NCI-H2081 (cell line): ENCODE measurements at places on chromosomes 1 and 21.

DNA sequence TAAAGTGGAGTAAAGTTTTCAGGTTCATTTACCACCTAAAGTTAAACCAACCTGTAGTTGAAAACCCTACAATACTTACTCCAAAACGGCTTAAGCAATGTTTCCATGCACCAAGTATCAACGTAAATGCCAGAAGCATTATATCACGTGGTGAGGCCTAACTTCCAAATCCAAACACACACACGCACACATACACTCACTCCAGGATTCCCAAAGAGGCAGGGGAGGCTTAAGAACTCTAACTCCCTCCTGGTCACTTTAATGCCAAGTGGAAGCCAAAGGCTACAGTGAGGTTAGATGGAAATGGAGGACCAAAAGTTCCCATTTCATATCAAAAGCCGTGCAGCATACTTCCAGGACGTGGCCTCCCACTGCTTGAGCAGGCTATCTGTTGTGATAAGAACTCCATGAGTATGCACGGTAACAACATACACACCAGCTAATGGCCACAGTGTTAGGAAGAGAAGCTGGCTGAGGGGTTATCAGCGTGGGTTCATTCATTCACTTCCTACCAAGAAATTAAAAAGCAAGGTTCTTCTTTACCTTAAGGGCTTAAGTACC lies 224.1 kb downstream of the SLC45A1 start:
- DNase-seq, result no peak

- DNase-seq, result no peak
Measured at GRCh38 chr1:186626356-186626932, 53.8 kb downstream of the PTGS2 start.

GRCh38 chr1:5992814-5993555 lies 760 bp upstream of the NPHP4 start:
- peak; percentile 20 for DNase-seq

- no peak for DNase-seq
Measured at GRCh38 chr1:9603766-9604753, 15.3 kb downstream of the TMEM201 start.

- no peak for DNase-seq
Measured at GRCh38 chr1:68173936-68174737, 58.2 kb downstream of the WLS start.

DNA sequence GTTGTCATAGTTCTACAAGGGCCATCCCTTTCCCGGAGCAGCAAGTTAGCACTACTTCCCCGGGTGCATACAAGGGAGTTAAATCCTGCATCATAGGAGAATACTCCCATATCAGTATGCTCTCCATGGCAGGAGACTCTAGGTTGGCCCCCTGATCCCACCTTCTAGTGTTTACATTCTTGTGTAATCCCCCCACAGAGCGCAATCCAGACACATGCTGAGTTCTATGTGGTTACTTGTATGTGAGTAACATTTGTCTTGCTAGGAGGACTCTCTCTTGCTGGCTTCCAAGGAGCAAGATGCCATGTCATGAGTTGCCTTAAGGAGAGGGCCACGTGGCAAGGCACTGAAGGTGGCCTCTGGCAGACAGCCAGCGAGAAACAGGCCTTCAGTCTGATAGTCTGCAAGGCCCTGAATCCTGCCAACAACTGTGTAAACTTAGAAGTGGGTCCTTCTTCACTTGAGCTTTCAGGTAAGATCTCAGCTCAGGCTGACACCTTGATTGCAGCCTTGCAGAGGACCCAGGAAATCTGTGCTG lies 155.3 kb downstream of the CDC7 start:
- no peak for DNase-seq

GRCh38 chr1:143717434-143717833 lies 254.4 kb downstream of the FAM72C start:
- DNase-seq, result no peak

DNA sequence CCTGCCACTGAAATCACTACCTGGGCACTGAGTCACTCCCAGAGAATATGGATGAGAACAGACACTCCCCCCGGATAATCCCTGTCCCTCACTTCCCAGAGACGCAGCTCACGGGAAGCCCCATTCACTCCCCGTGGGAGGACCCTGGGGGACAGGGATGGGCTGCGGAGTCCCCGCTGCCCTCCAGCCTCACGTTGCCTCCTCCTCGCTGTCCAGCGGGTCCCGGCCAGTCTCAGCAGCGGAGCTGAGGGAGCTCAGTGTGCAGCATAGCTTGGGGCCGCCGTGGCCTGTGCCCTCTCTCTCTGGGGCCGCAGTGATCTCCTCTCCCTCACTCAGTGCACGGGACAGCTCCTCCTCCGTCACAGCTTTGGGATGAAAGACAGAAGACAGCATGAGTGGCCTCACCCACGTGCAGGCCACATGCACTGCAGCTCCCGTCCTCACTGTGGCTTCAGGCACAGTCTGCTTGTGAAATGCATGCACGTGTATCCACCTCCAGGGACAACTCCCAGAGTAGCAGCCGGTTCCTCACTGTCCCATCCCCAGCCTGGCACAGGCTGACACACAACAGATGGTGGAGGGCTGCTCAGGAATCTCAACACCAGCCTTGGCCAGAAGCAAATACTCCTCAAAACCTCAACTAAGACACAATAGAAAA lies 7.4 kb downstream of the CFAP410 start:
- no peak for DNase-seq

GRCh38 chr1:73998348-73998959 lies 199.5 kb downstream of the LRRIQ3 start:
- peak; percentile 45 for DNase-seq

DNA sequence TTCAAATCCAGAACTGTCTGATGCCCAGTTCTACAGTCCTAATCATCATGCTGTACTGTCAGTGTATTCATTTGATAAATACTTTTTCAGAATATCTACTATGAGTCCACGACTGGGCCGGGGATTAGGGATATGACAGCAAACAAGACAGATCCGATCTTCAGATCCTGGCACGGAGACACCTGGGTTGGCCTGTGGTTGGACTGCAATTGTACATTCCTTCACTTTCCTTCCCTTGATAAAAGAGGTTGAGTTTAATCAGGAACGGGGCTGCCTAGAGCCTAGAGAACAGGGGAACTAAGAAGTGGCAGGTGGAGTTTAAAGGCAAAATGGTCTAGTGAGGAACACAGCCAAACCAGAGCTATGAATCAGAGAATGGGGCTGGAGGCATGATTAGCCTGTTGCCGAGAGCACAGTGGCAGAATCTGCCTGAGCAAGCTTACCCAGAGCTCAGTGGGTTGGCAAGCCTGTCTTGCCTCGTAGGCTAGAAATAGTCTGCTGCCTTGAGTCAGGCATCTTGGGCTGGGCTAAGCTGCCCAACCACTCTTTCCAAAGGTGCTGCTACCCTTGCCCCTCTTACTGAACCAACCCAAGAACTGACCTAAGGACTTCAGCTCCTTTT lies 38.1 kb upstream of the PTCH2 start:
- DNase-seq, result no peak

DNA sequence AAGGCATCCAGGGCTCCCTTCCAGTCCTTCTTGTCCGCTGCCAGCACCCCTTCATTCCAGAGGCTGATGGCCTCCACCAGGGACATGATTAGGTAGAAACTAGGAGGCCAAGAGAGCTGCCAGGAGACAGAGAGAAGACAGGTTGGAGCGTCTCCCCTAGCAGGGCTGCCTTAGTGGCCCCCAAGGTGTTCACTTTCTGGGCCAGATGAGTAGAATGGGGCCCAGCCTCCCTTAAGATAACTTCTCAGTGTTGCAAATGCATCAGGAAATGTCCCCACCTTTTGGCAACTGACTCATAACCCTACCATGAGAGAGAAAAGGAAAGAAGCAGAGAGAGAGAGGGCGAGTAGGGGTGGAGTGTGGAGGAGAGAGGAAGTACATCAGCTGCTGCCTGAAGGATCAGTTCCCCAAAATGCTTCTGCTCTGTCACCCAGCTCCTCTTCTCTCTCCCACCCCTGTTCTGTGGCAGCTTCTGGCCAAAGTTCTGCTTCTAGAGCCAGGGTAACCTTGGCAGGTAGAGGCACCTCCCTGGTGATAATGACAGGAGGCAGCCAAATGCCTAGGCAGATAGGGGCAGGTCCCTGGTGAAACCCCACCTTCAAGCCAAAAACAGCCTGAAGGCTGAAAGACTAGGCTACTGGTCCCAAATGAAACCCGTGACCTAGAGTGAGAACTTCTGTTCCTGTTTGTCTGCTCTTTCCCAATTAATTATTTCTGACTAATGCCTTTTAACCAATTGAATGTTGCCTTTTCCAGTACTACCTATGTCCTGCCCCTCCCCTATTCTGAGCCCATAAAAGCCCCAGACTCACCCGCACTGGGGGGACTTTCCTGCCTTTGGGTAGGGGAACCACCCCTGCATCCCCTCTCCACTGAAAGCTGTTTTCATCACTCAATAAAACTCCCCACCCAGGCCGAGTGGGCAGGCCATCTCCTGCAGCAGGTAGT lies at the start of gene NCF2:
Gene NCF2, minus strand, starts transcription at position 216 of the 948 bp plus-strand sequence. Its CDS starts 130 bp downstream, at position 86.
- DNase-seq, result no peak

GRCh38 chr1:30145723-30146303 lies 577.6 kb downstream of the MATN1 start:
- DNase-seq, result no peak

DNA sequence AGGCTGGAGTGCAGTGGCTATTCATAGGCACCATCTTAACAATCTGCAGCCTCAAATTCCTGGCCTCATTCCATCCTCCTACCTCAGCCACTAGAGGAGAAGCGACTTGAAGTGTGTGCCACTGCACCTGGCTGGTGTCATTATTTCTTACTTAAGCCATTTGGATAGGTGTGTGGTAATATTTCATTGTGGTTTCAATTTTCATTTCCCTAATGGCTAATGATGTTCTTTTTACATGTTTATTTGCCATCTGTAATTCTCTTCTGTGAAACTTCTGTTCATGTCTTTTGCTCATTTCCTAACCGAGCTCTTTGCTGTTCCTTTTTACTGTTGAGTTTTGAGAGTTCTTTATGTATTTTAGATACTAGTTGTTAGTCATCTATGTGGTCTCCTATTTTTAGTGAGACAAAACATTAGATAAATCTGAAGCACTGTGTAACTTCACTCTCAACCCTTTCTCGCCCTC lies 66.8 kb downstream of the SLC27A3 start:
- no peak for DNase-seq

DNA sequence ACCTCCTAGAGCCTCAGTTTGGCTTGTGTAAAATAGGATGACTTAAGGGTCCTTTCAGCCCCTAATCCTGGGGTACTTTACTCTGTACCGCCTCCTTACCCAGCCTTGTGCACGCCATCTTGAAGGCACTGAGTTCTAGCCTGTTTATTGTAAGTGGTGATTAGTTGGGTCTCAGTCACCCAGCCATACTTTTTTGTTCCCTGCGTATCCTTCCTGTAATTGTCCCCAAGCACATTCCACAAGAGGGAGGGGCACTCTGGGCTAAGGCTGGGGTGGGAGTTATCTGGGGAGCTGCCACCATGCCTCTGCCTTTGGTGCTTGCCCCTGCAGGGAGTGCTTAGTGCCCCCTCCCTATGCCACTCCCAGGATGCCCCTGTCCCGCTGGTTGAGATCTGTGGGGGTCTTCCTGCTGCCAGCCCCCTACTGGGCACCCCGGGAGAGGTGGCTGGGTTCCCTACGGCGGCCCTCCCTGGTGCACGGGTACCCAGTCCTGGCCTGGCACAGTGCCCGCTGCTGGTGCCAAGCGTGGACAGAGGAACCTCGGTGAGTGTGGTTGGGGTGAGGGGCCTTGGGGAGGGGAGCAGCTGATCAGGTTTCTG lies 856 bp downstream of the FDPS start:
- DNase-seq, result peak; percentile 52

DNA sequence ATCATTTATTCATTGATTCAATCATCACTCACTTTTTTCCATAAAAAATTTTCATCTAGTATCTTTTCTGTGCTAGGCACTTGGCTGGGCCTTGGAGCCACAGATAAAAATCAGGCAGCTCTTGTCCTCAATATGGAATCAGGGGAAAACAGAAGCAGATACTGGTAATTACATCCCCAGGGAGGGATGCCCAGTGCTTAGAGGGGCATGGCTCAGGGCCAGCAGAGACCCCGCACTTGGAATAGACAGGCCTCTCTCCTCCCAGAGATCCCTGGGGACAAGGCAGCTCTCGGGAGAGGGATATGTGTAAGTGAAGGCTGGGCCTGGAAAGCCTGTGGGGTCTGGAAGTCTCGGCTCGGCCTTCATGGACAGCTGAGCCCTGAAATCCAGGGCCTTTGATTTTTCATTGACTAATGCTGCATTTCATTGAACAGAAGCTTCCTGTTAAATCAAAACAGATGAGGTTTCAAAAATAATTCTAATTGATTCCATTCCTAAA lies 180.4 kb downstream of the FOXD2 start:
- no peak for DNase-seq

DNA sequence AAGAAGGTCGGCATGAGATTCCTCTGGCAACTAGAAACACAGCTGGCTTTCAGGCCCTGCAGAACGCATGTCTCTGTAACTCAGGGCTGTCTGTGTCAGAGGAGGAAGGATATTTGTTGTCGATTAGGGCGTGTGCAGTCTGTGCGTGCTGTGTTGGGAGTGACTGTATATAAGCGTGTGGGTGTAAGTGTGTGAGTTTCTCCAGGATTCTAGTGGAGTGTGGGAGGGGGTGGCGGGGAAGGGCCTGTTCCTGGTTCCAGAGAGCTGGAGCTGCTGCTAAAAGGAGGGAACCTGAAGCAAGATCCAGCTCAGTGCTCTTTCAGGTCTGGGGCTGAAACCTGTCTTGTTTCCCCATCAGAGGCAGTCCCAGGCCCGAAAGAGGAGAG lies 74.3 kb downstream of the SLC16A1 start:
- no peak for DNase-seq

DNA sequence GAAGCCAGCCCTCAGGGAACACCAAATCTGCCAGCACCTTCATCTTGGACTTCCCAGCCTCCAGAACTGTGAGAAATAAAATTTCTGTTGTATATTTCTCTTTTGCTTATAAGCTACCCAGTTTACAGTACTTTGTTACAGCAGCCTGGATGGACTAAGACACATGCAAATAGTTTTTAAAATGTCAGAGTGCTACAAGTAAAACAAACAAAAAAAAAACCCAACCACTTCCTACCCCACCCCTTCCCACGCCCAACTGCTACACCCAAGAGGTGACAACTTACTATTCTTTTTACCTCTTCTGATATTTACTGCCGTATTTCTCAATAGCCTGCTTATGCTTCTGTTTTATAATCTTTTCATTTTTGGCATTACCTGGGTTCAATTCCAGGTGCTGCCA lies 8.6 kb upstream of the SPSB1 start:
- no peak for DNase-seq

- DNase-seq, result no peak
Measured at GRCh38 chr1:99560207-99561040, 85.5 kb upstream of the PALMD start.

- DNase-seq, result peak; percentile 18
Measured at GRCh38 chr1:41313661-41314131, 47.5 kb upstream of the FOXO6 start.

DNA sequence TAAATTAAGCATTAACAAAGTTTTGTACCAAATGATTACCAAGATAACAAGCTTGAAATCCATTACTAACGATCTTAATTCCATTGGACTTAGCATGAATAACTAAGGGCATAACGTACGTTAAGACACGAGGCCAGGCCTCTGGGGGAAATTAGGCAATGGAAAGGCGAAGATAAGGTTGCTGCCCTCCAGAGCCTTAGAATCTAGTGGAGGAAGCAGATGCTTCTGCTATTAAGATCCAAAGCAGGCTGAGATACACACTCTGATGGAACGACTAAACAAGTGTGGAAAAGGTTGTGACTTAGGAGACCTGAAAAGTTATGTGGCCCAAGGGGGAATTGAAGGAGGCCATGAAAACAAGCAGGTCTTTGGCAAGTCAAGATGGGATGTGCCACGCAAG lies 6.0 kb downstream of the AKNAD1 start:
- no peak for DNase-seq

GRCh38 chr1:86296305-86297205 lies 99.6 kb downstream of the ODF2L start:
- DNase-seq, result no peak
